ENCODE measurements at places on chromosomes 5 and 9.

DNA sequence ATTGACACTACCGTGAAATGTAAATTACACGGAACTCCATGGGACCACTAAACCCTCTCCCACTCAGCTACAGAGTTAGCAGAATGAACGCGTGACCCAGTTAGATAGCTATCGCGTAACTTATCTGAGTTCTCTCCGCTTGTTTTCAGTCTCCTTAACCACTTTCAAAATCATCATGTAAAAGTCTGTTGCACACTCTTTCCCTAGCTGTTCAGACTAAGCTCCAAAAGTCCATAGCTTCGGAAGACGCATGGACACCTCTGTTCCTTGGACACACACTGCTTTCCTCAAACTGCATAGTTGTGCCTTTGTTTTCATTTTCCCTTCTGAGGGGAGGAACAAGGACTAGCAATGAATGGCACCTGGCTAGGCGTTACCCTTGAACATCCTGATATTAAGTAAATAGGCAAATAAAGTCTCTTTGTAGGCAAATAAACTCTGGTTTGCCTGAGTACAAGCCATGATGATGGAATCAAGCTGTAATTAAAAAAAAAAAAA lies 83.3 kb downstream of the DAPK1 start:
- H3K36me3 ChIP-seq = no peaks in the 10 kb centered on the region
- H3K4me1 ChIP-seq = no peaks in the 10 kb centered on the region
- no peak for DNase-seq
- H3K27ac ChIP-seq = no peak overlapping the region

- no peak for DNase-seq
- H3K27me3 ChIP-seq = no peaks in the 10 kb centered on the region
- no peak overlapping the region for H3K27ac ChIP-seq
- H3K4me1 ChIP-seq = no peaks in the 10 kb centered on the region
These were observed 148.2 kb downstream of the FBXL17 start for GRCh38 chr5:108233617-108234155.

DNA sequence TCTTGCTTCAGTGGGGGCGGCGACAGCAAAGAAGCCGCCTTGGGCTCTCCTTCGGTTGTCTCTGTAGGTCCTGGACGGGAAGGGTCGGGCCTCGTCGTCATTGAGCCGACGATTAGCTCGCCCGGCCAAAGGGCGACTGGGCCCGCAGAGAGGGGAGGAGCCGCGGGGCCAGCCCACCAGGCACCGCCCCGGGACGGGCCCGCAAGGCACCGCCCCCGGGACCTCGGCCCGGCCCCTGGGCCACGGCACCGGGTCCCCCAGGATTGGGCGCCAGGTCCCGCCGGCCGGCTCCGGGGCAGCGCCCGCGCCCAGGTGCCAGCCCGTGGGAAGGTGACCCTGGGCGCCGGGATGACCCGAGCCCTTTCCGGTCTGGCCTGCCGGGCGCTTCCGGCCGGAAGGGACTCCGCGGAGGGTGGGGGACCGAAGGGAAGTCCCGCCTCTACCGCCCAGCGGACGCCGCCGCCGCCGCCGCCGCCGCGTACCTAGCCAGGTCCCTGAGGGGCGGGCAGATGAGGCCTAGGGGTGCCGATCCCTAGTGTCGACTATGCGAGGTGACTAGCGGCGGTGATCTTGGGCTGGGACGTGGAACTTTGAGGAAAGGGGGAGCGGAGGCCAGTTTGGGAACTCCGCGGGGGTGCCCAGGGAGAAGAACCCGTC lies at the start of the genes GBA2 and RGP1:
Gene GBA2, minus strand, starts transcription at position 371 of the 657 bp plus-strand sequence. CDS start 524 bp downstream, outside the sequence.
Gene RGP1, plus strand, starts transcription at position 430 of the 657 bp plus-strand sequence. CDS start 469 bp downstream, outside the sequence.
- no peaks in the 10 kb centered on the region for H3K27me3 ChIP-seq
- peak within 1 kb of the TSS; percentile 98 for H3K4me3 ChIP-seq
- peaks cover 65% of the 10 kb centered on the region for H3K36me3 ChIP-seq
- DNase-seq = no peak

DNA sequence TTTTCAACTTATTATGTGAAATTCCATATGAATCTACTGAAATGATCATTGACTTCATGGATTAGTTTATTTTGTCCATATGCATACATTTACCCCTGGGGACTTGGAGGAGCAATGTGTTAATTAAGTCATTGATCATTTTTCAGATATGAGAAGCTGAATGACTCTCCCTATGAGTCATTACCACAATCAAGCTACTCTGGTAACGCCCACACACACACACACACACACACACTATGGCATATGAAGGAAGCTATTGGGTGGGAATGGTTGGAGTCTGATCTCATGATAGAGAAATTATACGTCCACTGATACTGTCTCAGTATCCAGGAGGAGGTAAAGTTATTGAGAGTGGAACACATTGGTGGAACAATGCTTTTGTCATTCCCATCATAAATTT lies 528.9 kb downstream of the AGTPBP1 start:
- H3K4me1 ChIP-seq = peaks cover 29% of the 10 kb centered on the region
- no peak overlapping the region for H3K4me3 ChIP-seq
- no peaks in the 10 kb centered on the region for H3K27me3 ChIP-seq
- peak overlapping the region; percentile 88 for H3K27ac ChIP-seq
- no peaks in the 10 kb centered on the region for H3K36me3 ChIP-seq

DNA sequence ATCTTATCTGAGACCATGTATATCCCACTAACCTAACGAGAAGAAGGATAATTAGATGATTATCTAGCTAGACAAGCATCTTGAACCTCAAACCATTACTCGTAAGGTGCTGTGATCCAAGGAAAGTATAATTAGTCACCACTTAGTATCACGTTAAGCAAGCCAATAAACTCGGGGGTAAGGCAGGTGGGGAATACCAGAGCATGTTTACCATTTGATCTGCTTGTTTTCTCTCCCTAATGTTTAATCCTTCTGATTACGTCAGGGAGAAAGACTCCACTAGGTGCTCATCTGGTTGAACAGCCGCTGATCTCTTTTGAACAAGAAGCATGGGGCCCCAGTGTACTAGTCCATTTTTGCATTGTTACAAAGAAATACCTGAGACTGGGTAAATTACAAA lies 69.9 kb upstream of the SLC1A1 start:
- no peak overlapping the region for H3K27ac ChIP-seq
- peaks cover 8% of the 10 kb centered on the region for H3K4me1 ChIP-seq
- no peak for DNase-seq
- H3K36me3 ChIP-seq = no peaks in the 10 kb centered on the region
- H3K4me3 ChIP-seq = no peak overlapping the region

DNA sequence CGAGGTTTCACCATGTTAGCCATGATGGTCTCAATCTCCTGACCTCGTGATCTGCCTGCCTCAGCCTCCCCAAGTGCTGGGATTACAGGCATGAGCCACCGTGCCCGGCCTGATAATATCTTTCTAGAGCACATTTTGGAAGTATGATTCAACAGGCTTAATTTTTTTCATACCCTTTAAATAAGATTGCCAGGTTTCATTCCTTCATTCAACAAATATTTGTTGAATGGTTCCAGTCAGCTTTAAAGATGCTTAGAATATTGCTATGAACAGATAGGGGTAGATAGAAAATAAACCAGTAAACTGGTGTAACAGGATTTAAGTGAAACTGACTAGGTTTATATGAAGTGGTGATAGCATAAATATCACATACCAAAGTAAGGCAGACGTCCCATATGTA lies 41.3 kb downstream of the DMXL1 start:
- DNase-seq = no peak
- no peaks in the 10 kb centered on the region for H3K4me1 ChIP-seq
- H3K27ac ChIP-seq = no peak overlapping the region
- H3K4me3 ChIP-seq = no peak overlapping the region

- H3K4me3 ChIP-seq = no peak overlapping the region
- peaks cover 9% of the 10 kb centered on the region for H3K4me1 ChIP-seq
- no peak overlapping the region for H3K27ac ChIP-seq
- no peak for DNase-seq
- H3K36me3 ChIP-seq = no peaks in the 10 kb centered on the region
These were observed 120.3 kb upstream of the LHFPL2 start for GRCh38 chr5:78768781-78769380.

All from RWPE2 (cell line).